NCI-H187 (cell line): ENCODE measurements at places on chromosomes 11 and 22.

DNA sequence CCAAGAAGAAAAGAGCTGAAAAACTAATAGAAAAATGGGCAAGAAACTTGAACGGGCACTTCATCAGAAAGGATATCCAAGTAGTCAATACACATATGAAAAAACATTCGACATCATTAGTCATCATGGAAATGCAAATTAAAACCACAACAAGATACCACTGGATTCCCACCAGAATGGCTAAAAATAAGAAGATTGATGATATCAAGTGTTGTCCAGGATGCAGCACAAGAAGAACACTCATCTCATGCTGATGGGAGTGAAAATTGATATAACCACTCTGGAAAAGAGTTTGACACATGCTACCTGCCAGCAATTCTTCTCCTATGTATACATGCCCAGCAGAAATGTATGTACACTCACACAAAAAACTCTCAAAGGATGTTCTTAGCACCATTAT is 26.9 kb upstream of the SCUBE2 start:
- DNase-seq: no peak

- no peak for DNase-seq
These were observed 15.8 kb downstream of the APOL2 start for GRCh38 chr22:36223504-36223903.

DNA sequence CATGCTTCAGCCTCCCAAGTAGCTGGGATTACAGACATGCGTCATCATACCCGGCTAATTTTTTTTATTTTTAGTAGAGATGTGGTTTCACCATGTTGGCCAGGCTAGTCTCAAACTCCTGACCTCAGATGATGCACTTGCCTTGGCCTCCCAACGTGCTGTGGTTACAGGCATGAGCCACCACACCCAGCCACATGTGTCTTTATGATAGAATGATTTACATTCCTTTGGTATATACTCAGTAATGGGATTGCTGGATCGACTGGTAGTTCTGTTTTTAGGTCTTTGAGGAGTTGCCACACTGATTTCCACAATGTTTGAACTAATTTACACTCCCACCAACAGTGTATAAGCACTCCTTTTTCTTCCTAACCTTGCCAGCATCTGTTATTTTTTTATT is 276.2 kb downstream of the METTL15 start:
- no peak for DNase-seq

- DNase-seq: peak; percentile 12
These were observed 144.6 kb downstream of the KIF18A start for GRCh38 chr11:27963370-27963769.

GRCh38 chr11:8250434-8250833 is 13.2 kb downstream of the LMO1 start:
- no peak for DNase-seq
